ENCODE measurements at places on chromosomes 1 and 21.

DNA sequence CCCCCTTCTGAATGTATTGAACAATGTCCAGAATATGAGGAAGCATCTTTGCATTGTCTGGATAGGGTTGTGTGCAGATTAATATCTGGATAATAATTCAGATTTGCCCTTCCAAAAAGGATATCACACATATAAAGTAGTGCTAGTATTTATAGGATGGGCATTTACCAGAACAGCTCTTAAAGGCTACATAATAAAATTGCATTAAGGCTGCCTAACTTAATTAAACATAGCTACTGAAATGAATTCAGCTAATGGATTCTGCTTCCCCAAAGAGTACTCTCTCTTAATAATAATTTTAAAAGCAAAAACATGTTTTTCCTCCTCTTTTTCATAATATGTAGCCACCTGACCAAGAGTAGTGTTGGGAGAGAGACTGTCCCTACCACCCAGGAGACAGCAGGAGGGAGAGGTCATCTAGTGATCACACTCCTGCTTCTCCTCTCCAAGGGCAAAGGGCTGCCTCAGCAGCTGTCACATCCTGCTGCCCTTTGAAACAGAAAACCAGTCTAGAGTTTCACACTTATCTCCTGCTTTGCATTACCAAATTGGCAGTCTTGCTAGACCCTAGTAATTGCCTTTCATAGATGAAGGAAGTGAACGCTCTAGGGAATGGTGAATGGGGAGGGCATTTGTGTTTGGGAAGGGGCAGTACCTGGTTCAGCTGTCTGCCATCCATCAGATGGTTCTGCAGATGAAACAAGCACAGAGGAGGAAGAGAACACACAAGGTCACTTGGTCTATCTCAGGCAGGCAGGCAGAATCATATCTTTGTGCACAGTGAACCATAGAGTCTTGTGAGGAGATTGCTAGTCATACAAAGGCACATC lies 29.3 kb upstream of the DDAH1 start:
- no peak for DNase-seq

DNA sequence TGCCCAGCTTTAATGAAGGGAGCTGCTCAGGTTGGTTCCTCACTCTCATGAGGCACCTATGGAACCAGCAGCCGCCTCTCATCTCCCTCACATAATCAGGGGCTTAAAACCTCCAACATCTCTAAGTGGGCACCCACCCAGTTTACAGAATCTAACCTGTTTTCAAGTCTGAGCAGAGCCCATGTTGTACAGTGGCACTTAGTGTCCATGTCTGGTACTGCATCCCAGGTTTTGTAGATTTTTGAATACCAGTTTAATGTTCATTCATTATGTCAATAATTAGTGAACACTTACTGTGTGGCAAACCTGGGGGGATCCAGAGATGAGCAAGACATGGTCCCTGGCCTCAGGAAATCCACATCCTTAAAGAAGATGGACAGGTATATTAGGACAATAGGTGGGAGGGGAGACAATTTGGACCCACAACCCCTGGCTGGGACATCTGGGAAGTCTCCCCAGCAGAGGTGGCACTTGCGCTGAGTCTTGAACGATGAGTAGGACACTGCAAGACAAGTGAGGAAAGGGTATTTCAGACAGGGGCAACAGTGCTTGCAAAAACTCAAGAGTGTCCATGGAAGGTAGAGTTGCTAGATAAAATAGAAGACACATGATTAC lies 83.3 kb downstream of the LACTBL1 start:
- no peak for DNase-seq

- DNase-seq = no peak
These were observed 21.6 kb downstream of the VPS13D start for GRCh38 chr1:12251442-12251841.

DNA sequence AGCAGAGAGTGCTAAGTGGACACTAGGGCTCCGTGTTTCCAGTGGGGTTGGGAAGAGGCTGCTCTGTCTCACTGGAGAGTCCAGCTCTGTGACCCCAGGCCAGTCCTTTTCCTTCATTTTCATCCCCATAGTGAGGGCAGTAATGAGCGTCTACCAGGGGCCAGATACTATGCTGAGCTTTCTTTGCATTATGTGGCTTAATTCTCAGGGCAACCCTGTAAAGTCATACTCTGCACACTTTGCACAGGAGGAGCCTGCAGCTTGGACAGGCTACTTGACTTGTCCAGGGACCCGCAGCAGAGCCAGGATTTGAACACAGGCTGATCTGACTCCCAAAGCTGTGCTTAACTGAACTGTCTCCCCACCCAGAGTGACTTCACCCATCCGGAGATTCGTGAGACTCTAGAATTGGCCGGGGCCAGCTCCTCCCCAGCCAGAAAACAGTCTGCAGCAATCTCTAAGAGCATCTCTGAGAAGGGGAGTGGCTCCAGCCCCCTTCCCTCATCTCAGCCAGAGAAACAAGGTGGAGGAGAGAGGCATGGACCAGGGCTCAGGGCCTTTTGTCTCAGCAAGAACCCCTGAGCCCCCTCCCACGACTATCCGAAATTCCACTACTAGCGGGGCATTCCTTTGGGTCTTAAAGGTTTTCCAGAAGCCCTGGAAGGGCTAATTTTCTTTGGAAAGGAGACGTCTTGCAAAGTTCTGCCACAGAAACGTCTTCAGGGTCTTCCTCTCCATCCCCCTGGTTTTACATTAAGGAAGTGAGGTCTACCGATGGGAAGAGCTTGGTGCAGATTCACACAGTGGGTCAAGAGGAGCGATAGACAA lies 866 bp upstream of the FNDC5 start:
- DNase-seq = no peak

- no peak for DNase-seq
These were observed 40.4 kb downstream of the KRTAP10-1 start for GRCh38 chr21:44499631-44500030.

GRCh38 chr1:34266127-34266951 lies 89.6 kb downstream of the C1orf94 start:
- no peak for DNase-seq

GRCh38 chr1:181175356-181175910 lies 86.9 kb downstream of the IER5 start:
- no peak for DNase-seq

GRCh38 chr1:72285074-72285425 lies 2.7 kb upstream of the NEGR1 start:
- no peak for DNase-seq

DNA sequence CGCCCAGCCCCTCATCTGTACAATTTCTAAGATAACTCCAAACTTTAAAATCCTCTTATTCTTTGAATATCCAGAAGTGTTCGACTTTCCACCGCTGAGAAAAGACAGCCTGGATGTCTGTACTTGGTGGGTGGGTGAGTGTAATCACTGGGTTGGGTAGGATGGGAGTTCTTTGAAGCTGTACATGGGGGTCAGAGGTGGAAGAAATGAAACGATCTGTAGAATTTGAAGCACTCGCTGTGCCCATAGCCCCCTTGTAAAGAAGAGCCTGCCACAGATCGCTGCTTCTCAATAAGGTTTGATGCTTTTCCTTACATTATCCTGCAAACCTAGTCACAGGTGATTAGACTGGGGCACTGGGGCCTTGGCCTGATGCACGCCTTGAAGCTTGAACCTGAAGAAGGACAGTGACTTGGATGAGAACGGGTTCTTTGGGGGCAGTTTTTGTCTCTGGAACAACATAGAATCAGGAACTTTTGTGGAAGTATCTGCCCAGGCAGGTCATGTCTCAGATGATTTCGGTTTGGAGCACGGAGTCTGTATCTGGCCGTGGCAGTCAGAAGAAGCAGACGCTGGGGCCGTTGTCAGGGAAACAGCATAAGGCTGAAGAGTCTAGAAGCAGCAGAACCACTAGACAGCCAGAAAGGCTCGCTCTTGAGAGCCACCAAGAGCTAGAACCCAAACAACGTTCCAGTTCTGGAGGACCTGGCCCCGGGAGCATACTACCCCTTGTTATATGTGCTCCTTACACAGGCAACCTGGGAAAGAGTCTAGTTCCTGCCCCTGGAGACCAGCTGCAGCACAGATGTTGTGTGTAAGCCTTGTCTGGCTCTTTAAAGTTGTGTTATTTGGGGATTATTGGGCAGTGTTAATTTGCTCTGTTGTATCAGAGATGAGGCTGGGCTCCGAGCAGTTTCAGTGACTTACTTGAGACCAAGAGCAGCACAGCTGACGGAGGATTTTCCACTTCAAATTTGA lies 45.1 kb upstream of the SCCPDH start:
- no peak for DNase-seq

DNA sequence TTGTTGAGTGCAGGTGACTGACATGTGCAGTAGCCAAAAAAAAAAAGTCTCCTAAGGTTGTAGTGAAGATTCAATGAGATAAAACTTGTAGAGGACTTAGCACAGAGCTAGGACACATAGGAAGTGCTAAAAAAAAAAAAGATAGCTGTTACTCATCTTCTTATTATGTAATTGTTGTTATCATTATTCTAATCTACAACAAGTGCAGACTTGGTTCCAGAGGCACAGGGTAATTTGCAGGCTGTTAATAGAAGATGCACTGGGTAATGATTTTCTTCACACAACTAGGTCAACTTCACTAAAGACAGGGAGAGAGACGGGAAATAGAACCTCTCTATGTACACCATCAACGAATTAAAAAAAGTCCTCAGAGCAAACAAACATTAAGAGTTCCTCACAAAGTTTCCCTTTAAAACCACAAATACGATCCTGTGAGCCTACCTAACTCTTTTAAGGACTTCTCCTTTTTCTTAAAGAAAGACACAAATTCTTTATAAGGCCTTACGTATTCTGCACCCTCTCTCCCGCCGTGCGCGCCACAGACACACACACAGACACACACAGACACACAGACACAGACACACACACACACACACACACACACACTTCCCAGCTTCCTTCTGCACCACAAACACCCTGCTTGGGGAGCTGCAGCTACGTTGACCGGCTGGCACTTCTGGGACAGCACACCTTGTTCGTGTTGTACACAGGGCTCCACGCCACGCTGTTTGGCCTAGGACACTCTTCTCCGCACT lies 49.8 kb upstream of the GADD45A start:
- no peak for DNase-seq

GRCh38 chr1:67738401-67738800 lies 53.4 kb downstream of the GADD45A start:
- no peak for DNase-seq

DNA sequence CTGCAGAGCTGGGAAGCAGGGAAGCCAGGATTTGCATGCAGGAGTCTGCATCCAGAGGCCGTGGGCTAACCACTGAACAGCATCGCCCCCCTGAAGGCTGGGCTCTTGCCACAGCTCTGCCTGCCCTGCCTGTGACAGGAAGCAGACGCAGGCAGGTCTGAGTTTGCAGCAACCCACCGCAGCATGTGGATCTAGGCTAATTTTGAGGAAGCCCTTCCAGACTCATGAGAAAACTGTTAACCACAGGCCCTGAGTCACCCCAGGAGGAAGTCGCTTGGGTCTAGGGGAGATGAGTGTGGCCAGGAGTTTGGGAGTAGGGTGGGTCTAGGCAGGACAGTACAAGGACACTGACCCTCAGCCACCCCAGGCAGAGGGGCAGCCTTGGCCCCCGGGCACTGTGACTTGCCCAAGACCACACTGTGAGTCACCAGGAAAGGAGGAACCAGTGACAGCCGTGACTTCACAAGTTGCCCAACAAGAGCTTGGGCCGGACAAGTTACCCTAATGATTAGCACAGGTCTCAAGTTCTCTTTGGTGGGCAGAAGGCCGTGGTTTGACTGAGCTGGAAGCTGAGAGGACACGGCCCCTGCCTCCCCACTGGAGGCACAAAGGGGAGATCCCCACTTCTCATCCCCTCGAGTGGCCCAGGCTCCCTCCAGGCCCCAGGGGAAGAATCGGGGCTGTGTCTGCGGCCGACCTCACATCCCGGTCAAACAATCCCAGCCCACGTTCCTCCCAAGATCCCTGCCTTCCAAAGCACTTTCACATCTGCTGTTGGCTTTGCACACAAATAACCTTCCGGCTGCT lies 826 bp downstream of the LAPTM5 start:
- peak; percentile 24 for DNase-seq

- DNase-seq = no peak
These were observed 79.2 kb downstream of the MORN1 start for GRCh38 chr1:2312160-2312514.

- DNase-seq = no peak
These were observed 87.7 kb downstream of the SPATA17 start for GRCh38 chr1:217718873-217719272.

- DNase-seq = no peak
These were observed 199.4 kb upstream of the DAB1 start for GRCh38 chr1:57623039-57623790.

GRCh38 chr1:20381045-20381641 lies 90.5 kb downstream of the VWA5B1 start:
- no peak for DNase-seq

GRCh38 chr1:38488162-38488898 lies 371.2 kb downstream of the RRAGC start:
- DNase-seq = no peak

GRCh38 chr1:225816643-225817538 lies 7.0 kb downstream of the EPHX1 start:
- DNase-seq = no peak

DNA sequence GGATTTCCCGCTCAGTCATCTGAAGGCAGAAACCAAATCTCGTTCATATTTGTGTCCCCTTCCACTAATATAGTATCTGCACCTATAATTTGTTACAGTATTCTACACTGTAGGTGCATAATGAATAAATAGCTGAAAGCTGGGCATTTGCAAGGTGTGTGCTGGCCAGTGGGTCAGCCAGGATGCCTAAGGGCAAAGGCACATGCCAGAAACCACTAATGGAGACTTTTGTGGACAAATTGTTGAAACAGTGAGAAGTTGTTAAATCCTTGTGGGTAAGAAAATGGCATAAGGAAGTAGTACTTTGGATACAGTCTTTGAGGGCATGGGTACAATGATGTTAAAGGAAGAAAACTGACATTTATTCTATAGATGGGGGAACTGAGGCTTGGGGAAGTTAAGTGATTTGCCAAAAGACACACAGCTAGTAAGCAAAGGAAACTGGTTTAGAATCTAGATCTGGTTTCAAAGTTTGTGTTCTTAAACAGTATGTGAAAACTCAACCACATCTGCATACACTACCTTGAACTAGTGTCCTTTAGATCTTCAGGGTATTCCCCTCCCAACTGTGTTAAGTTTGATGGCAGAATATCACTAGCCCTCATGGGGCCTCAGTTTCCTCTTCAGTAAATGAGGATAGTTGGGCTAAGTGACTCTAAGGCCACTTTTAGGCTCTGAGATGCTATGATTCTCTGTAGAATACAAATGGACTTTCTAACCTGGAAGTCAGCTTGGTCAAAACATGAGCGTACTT lies 26.5 kb upstream of the LRRC8C start:
- no peak for DNase-seq

DNA sequence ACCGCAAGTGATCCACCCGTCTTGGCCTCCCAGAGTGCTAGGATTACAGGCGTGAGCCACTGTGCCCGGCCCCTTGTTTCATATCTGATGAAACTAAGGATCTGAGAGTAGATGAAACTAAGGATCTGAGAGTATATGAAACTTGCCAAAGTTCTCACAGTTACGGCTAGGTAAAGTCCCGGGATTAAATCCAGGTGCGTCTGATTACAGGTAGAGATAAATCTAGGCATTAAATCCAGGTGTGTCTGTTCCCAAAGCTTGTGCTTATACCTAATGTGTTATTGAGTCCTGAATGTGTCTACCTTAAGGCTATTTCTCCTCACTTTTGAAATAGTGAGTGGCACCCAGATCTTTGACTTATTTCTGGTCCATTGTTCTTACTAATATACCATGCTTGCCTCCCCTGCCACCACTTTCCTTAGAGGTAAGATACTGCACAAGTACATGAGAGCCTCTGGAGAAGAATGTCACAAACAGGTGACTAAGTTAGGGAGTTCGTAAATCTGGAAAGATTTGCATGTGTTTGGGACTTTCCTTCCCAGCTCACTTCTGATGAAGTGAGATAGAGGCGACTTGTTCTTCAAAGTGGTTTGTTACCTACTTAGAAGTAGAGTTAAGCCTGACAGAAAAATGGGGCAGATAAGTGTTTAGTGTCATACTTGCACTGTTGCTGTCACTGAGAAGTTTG lies 66.5 kb downstream of the AK4 start:
- DNase-seq = no peak

Measured in HS-27A (cell line).